Occipital lobe (tissue), 3 donors: ENCODE measurements at places on chromosomes 4 and X. TPM values are rescaled to one million over a fixed set of nuclear protein-coding genes. Genes with fewer than 3 reads are reported as not detected.

GRCh38 chr4:52051615-52052474 is 741 bp downstream of the SPATA18 start:
- DNase-seq = peak; percentile 36

DNA sequence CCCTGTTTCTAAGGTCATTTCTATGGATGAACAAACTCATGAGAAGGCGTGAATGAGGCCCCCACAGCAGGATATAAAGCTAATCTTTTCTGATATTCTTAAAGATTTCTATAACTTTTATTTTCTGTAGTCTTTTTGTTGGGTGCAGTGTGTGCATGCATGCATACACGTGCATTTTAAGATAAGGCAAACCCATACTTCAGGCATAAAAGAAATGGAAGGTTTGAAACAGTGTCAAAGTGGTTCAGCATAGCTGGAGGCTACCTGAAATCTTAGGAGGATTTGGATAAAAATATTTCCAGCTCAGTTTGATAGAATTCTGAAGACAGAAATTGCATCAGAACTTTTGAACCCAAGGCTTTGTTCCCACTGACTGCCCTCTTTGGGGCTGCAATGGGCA is 119.7 kb downstream of the PDHA2 start:
- no peak for DNase-seq

- DNase-seq = no peak
These were observed 508.5 kb upstream of the SLIT2 start for GRCh38 chr4:19743115-19743638.

The RAB40A gene
- total RNA-seq = 0.94 TPM

The N4BP2 gene
- 67.1 TPM for total RNA-seq

The ATP11C gene
- total RNA-seq = 66.0 TPM

GRCh38 chr4:178415925-178416324 is 973.7 kb upstream of the AGA start:
- DNase-seq = no peak

DNA sequence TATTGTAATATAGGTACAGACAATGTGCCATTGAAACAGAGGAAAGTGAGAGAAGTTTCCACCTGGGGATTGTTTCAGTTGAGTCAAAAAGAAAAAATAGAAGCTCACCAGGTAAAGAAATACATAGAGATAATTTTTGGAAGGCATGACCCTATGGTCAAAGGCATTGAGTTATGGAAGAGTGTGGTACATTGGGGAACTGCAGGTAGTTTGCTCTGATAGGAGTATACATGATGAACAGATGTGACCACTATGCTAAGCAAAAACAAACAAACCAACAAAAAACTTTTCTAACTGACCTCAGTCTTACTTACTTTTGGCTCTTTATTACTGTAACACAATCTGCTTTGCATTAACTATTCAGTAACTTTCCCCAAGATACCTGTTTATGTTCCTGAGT is 85.9 kb downstream of the UGT8 start:
- no peak for DNase-seq

DNA sequence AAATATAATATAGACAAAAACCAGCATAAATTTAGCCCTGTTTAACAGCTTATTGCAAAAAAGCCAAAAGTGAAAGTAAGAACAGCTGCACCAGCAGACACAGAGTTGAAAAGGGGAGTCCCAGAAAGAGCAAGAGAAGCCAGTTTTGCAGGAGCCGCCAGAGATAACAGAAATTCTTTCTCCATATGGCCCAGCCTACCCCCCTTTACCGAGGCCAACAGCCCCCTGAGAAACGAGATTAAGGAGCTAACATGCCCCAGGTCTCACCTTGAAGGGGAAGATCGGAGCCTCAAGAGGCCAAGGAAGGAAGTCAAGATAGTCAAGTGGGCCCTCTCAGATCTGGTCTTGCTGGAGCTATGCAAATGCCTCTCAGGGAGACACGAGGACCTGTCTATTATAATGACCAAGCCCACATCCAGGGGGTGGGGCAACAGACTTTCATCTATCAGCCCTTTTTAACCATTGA is 4.8 kb downstream of the ACOX3 start:
- DNase-seq = no peak

The DMD gene
- total RNA-seq = 78.5 TPM

The ITGB1BP2 gene
- total RNA-seq = 0.78 TPM

- DNase-seq = no peak
These were observed 59.4 kb upstream of the RBPJ start for GRCh38 chr4:26261405-26261804.

- no peak for DNase-seq
These were observed 103.8 kb downstream of the DDX53 start for GRCh38 chrX:23103546-23103945.

- DNase-seq = no peak
These were observed 275.5 kb downstream of the PCDH10 start for GRCh38 chr4:133424605-133425004.

DNA sequence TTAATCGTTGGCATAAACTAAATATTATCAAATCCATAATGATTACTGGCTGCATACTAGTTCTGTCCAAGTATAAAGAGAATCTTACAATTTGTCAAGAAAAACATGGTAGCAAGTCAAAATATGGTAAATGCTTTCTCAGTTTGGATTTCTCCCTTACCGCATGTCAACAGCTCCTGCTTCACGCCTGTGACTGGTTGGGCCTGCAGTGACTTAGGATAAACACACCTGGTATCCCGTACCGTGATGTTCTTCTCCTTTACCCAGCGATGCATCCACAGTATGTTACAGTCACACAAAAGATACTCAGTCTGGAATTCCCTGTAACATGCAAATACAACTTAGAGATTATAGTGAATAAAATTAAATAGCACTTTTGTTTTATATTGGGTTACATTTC is 71.1 kb downstream of the ADGRA3 start:
- no peak for DNase-seq

The HPGD gene
- 4.2 TPM for total RNA-seq

DNA sequence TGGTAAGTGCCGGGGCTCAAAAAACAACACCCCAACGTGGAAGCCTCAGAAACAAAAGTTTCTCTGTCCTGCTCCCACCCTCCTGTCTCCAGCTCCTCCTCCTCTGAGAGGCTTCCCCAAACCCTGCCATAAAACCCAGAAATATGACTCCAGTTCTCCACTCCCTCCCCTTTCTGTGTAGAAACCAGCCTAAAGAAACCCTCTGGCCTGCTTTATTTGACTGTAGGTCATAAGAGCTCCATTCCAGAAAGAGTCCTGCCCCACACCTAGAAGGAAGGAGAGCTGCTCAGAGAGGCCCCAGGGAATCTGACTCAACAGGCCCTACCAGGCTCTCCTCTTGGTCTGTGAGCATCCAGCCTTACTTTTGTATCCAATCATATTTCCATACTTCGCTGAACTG is 872 bp upstream of the S100P start:
- no peak for DNase-seq

The TTC29 gene
- 0.78 TPM for total RNA-seq

The UGT2A3 gene
- total RNA-seq = under 0.01 TPM

The XG gene
- not detected for total RNA-seq

The SEL1L3 gene
- 92.3 TPM for total RNA-seq

DNA sequence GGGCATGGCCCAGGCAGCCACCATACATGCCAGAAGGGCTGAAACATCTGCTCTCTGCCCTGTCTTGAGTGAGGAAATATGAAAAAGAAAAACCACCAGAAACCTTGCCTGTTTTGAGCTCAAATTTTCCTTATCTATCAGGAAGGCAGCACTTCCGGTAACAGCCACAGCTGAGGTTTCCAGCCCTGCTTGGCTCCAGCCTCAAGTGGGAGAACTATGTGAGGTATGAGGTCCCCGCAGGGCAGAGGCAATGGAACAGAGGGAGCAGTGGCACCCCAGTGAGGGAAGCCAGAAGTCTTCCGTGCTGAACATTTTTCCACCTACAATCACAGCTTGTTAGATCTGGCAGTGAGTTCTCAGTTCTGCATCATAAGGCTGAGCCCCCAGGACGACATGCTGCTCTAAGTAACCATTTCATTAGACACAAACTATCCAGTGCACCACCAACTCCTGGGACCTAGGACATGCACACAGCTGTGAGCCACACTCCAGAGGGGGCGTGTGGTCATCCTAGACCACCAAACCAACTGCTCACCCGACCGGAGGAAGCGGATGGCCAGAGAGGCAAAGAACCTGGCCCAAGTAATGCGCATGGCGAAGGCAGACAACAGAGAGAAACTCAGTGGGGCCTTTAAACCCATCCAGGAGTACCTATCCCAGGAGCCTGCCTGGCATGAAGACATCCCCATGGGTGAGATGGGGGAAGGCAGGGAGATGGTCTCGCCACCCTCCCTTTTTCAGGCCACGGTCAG is 22.6 kb downstream of the WDR1 start:
- no peak for DNase-seq

DNA sequence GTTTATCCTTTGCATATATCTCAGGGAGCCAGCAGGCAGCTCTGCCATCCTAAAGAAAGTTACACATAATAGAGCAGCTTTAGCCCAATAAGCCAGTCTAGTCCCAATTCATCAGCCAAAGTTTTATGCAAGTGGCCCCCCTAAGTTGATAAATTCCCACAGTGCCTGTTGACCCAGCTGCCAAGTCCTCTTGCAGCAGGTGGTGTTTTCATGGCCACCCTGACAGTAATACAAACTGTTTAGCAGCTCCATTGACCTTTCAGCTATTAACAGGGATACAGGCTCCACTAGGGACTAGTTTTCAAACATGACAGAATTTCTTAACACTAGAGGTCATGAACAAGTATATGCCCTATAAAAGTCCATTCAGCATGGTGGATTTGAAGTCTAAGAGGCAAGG is 77.5 kb downstream of the HHIP start:
- DNase-seq = no peak

GRCh38 chr4:147195386-147195785 is 249.7 kb upstream of the TTC29 start:
- no peak for DNase-seq

GRCh38 chr4:1871471-1872021 is 353 bp downstream of the NSD2 start:
- no peak for DNase-seq

- DNase-seq = no peak
These were observed 164.6 kb downstream of the PRKX start for GRCh38 chrX:3548765-3549391.

DNA sequence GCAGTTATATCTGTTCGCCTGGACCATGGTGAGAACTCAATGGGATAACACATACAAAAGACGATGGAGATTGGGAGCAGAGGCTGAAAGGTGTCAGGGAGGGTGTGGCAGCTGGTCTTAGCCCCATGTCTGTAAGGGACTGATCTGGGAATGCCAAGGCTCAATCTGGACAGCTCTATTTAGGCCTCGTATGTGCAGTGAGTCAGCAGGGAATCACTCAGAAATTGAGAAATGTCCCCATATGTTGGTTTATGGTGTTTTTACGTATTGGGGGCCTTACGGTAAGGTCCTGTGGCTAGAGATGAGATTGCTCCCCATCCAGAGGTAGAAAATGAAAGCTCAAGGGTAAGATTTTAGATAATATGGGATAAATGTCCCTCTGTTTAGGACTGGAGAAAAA is 71.4 kb upstream of the TTC29 start:
- DNase-seq = no peak

The TMEM255A gene
- total RNA-seq = 1.4 TPM

GRCh38 chrX:12610079-12610478 is 181.1 kb upstream of the PRPS2 start:
- no peak for DNase-seq

- DNase-seq = no peak
These were observed 3.3 kb downstream of the MYL5 start for GRCh38 chr4:677431-678293.

GRCh38 chr4:140258476-140258875 is 104.5 kb upstream of the MAML3 start:
- DNase-seq = no peak

The NAP1L2 gene
- total RNA-seq = 33.4 TPM

DNA sequence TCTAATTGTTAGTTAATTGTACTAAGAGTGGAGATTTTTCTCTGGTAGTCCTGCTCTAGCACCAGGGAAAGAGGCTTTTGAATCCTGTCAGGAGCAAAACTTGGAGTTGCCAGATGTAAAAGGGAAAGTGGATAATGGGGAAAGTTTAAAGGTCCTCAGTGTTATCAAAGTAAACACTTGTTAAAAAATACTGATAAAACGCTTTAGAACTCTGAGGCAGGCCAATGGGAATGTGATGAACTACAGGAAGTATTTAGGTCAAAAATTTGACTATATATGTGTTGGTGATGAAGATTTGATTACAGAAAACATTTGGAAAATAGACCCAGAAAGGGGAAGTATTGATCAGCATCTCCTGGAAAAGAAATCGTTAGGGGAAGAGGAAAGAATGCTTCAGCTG is 32.8 kb downstream of the SERPINA7 start:
- DNase-seq = no peak

The TXLNG gene
- total RNA-seq = 13.1 TPM

DNA sequence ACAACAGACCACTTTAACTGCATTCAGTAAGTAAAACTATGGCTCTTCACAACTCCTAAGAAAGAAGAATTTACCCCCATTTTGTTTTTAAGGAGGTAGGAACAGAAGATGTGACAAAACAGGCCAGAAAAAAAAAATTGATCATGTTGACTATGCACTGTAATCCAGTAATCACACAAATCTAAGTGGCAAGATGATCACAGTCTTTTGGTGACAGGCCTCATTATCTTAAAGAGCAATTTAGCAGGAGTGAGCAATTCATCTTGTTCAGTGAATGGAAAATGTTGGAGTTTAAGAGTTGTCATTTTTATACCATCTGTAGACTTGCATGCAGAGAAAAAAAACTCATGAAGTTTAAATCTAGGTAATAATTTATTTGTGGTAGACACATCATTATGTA is 115.1 kb downstream of the SLC39A8 start:
- DNase-seq = no peak

- no peak for DNase-seq
These were observed 196.4 kb upstream of the DDX53 start for GRCh38 chrX:22803353-22803752.

- DNase-seq = no peak
These were observed 99.8 kb downstream of the PPP1R2C start for GRCh38 chrX:42678133-42678532.

DNA sequence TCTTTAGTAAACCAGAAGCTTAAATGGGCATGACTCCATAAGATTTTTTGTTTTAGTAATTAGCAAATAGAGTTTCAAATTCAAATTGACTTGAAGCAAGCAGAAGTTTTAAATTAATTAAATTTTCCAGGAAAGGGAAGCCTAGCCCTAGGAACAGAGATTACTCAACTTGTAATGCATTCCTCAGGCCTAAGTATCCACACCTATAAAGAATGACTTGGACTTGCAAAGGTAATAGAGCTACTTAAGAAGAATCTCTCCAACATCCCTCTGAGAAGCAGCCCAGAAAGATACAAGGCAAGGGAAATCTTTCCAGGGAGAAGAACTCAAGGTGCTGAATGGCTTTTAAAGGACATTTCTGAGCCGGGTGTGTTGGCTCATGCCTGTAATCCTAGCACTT is 16.9 kb upstream of the TMPRSS11E start:
- no peak for DNase-seq

The COMMD8 gene
- 28.1 TPM for total RNA-seq

- no peak for DNase-seq
These were observed 36.1 kb downstream of the MTTP start for GRCh38 chr4:99610605-99611175.

The PF4V1 gene
- 2.5 TPM for total RNA-seq
